ENCODE measurements at places on chromosomes 5 and 9. TPM values are rescaled to one million over a fixed set of nuclear protein-coding genes. Genes with fewer than 3 reads are reported as not detected.
A peak's percentile ranks its signal among the peaks of the same experiment; 100 is the strongest.

GRCh38 chr5:149210225-149210624 is 61.4 kb upstream of the AFAP1L1 start:
- DNase-seq = peak; percentile 78

TMEM171 gene
- 1.0 TPM for total RNA-seq

- peak; percentile 54 for DNase-seq
These were observed 892.9 kb downstream of the NR2F1-AS1 start for GRCh38 chr5:92687821-92688722.

- DNase-seq = no peak
These were observed 88.4 kb upstream of the IQGAP2 start for GRCh38 chr5:76314643-76315042.

DNA sequence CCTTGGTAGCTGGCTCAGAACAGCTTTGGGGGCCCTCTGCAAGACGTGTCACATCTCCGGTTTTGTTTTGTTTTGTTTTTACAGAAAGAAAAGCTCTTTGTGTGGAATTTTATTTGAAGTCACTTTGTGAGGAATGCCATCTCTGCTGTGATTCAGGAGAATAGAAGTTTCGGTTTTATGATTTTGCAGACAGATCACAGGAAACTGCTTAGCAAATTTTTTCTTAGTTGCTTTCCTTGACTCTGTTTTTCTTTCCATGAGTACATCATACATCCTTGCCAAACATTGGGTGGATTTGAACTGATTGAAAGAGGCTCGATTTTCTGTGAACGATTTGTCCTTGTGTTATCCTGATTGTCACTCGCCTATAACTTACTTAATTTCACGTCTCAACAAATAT is 5.1 kb downstream of the SEMA5A start:
- DNase-seq = no peak

CCDC171 gene
- total RNA-seq = 0.98 TPM

- peak; percentile 71 for DNase-seq
These were observed 235.7 kb downstream of the HSPA4 start for GRCh38 chr5:133287500-133287899.

- DNase-seq = no peak
These were observed 227.5 kb upstream of the TRIM32 start for GRCh38 chr9:116459576-116459975.

- no peak for DNase-seq
These were observed 445.3 kb upstream of the ZNF462 start for GRCh38 chr9:106417685-106418084.

DNA sequence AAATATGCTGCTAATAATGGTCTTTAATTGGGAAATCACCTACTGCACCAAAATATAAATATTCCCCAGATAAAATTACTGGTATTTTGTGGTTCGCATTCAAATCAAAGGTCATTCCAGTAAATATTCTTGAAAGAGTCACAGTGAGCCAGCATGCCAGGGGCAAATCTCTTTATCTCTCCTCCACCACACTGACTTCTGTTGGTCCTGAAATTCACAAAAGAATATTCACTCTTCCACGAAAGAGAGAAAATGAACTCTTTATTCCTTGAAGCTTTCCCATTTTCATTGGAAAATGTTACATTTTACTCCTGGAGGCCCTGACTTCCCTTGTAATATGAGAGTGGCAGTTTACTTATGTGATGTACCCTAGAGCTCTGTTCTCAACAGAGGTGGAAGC is 39.7 kb downstream of the ZNF366 start:
- no peak for DNase-seq

- no peak for DNase-seq
These were observed 163.5 kb downstream of the ARSB start for GRCh38 chr5:78821536-78822021.

IFNB1 gene
- not detected for total RNA-seq

CACNA1B gene
- total RNA-seq = 0.09 TPM

GRM6 gene
- total RNA-seq = not detected

DNA sequence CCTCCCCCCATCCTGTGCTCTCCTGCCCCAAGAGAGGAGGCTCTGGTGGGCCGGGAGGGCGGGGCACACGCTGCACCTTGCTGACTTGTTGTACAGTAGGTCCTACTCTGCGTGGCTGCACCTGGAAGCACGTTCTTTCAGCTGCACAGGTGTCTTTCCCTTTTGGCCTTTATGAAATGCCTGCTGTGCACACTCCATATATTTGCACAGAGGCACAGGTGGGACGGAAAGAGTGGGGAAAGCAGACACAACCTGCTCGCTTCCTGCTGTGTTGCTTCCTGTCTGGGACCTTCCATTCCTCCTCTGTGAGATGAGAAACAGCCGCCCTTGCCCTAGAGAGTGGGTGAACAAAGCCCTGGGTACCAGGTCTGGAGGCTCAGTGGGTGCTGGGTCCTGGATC is 4.8 kb downstream of the USP20 start:
- no peak for DNase-seq

DNA sequence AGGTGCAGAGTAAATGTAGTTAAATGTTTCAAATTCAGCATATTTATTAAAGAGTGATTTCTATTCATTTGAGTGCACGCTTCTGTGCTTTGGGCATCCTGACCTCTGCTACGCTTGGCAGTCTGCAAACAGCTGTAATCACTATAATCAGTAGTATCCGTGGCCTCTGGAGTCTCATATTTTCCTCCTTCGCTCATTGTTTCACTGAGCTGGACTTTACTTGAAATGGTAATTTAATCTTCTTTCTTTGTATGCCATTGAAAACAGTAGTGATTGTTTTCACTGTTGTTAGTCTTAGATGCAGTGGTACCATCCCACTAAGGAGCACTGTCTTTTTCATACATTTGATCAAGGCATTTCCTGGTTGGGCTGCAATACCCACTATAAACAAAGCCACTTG is 43.5 kb upstream of the CAVIN4 start:
- DNase-seq = no peak

GRCh38 chr9:109107402-109108240 is 12.1 kb downstream of the TMEM245 start:
- DNase-seq = peak; percentile 71

DNA sequence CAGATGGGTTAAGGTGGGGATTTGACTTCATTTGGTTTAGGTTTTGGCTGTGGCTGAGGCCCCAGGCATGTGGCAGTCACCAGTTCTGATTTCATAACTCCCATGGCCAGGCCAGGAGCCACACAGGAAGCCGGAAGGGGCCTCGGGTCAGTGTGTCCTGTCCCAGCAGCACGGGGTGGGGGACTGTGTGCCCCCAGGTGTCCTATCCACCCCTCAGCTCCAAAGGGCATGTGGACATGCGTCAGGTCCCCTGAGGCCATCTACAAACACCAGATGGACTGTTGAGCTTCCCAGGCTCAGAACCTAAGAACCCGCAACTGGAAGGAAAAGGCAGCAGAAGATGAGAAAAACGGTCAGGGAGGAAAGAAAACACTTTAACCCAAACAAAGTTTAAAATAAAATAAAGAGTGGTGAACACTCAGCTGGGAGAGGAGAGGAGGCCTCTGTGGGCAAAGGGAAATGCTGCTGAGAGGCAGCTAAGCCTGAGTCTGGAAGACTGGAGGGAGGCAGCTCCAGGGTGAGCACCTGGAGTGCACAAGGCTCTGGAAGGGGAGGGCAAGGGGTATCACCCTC is 260.8 kb downstream of the AUH start:
- DNase-seq = no peak

DNA sequence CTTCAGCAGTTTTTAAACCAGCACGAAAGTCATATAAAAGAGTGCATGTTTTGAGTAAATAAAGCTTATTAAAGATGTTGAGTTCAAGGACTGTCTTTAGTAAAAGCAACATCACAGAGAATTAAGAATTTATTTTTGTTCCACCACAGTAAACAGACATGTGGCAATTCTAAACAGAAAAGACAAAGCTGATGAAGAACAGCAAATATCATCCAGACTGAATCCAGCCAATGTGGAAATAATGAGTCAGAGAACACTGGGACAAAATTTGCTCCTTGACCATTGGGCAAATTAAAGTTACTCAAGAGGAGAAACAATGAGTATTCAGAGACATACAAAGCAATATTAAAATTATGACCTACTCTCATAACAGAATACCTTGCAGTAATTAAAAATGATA is 28.8 kb downstream of the OR2K2 start:
- no peak for DNase-seq

GRCh38 chr9:131330814-131331600 is 41.5 kb downstream of the PLPP7 start:
- peak; percentile 81 for DNase-seq

DNA sequence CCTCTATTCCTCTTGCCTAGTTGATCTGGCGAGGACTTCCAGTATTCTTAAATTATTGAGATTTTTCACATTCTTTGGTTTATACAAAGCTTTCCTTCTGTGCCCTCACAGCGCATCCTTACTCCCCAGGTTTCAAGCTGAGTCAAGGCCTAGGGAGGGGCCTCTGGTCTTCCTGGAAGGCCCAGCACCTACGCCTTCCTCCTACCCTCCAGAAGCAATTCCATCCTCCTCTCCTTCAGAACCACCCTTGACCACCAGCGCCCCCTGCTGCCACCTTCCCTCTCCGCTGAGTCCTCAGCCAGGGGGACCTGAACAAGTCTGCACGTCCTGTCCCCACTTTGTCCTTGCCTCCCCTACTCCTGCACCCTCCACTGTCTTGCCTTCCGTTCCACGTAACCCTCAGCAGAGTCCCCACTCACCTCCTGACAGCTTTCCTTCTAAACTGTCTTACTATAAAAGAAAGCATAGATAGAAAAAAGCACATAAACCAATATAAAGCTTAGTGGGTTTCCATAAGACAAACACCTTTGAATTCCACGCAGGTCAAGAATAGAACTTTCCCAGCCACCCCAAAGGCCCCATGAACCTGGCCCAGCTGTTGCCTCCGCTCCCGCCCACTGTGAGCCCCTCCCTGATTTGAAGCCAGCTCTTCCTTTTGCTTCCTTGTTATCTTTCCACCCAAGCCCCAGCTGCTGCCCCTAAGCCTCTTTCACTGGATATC is 63.0 kb upstream of the CTSL start:
- DNase-seq = peak; percentile 85

DNA sequence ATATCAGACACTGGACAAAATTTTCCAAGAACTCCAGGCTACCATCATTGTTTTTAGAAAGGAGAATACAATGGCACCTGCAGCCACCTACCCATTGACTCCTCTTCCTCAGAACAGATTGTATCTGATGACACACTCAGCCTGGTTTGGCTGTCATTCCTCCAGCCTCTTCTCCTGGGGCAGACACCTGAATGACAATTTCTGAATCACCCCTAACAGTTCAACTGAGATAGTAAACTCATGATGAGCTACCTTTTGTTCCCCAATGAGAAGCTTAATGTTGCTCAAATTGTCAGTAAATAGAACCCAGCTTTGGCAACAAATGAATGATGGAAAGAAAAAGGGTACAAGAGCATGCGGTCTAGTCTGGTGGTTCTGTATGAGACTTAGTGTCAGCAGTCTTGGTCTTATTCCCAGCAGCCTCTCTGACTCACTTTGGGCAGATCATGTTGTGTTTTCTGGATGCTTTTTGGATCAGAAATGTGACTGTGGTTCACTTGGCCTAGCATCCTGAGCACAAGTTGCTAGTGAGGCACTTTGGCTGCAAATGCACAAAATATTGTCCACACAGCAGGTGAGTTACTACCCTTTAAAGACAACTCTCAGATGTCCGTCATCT is 78.3 kb downstream of the MAMDC2 start:
- no peak for DNase-seq

DNA sequence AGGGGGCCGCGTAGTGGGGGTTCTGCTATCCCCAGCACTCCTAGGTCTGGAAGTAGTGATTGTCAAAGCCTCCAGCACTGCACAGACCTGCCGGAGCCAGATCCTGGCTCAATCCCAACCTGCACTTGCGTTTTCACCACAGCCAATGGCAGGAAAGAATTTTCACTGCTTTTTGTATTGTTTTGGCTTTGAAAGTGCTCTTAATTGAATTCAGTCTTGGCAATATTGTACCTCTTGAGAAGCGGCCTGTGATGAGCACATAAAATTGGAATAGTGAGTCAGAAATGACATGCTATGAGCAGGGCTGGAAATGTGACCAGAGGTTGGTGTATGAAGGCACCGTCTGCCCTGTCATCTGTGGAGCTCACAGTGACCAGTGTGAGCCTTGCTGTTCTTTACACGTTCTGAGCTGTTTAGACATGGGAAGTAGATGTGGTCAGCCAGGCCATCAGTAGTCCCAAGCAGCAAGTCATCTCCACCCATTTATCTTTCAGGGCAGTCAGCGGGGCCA is 41.5 kb downstream of the SECISBP2 start:
- peak; percentile 41 for DNase-seq

- no peak for DNase-seq
These were observed 522.9 kb upstream of the DAB2 start for GRCh38 chr5:39947657-39948056.

DNA sequence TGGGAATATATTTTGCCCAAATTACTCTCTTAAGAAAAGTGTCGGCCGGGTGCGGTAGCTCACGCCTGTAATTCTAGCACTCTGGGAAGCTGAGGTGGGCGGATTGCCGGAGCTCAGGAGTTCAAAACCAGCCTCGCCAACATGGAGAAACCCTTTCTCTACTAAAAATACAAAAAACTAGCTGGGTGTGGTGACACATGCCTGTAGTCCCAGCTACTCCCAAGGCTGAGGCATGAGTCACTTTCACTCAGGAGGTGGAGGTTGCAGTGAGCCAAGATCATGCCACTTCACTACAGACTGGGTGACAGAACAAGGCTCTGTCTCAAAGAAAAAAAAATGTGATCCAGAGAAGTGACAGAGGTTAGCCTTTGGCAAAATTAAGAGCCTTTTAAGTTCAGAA is 26.4 kb upstream of the TMEM171 start:
- peak; percentile 36 for DNase-seq

- no peak for DNase-seq
These were observed 4.6 kb downstream of the ANXA1 start for GRCh38 chr9:73155968-73156864.

- DNase-seq = no peak
These were observed 587.3 kb downstream of the ANXA1 start for GRCh38 chr9:73738741-73739530.

DNA sequence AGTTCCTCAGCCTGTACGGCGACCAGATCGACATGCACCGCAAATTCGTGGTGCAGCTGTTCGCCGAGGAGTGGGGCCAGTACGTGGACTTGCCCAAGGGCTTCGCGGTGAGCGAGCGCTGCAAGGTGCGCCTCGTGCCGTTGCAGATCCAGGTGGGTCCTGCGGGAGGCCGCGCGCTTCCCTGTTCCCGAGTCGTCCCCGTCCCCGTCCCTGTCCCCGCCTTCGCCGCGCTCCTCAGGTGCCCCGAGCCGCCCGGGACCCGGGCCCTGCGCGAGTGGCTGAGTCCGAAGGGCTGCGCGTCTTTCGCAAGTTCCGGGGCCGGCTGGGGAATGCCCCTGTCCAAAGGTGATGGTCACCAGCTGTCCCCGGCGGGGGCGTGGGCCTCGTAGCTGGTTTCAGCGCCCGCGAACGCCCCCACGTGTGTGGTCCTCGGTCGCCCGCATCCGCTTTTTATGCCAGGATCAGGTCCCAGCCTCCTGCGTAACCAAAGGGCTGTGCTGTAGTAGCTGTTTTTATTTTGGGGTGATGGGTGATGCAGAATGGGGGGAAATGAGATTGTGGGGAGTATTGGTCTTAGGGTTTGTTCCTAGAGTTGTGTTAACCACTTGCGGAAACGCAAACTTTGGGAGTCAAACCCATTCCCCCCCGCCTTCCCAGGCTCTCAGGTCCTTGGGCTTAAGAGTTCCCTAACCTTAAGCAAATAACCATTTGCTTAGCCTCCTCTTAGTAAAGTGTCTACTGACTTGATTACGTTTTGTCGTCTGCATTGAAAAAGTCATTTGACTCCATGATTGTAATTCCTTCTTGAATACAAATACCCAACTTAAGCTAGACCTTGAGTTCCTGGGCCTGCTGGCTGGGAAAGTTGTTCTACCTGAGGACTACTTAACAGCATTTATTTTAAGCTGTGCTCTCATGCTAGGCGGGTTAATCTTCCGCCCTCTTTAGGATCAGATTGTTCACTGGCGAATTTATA is 663 bp downstream of the ISOC1 start:
- peak; percentile 42 for DNase-seq

GRCh38 chr9:12785260-12785770 is 10.5 kb downstream of the LURAP1L start:
- no peak for DNase-seq

LCN1 gene
- total RNA-seq = not detected

Measured in dermis blood vessel endothelial cell (primary cell).